Hypothalamus (tissue), 51 donors: ENCODE measurements at places on chromosomes 11 and 22.
A peak's percentile ranks its signal among the peaks of the same experiment; 100 is the strongest.

DNA sequence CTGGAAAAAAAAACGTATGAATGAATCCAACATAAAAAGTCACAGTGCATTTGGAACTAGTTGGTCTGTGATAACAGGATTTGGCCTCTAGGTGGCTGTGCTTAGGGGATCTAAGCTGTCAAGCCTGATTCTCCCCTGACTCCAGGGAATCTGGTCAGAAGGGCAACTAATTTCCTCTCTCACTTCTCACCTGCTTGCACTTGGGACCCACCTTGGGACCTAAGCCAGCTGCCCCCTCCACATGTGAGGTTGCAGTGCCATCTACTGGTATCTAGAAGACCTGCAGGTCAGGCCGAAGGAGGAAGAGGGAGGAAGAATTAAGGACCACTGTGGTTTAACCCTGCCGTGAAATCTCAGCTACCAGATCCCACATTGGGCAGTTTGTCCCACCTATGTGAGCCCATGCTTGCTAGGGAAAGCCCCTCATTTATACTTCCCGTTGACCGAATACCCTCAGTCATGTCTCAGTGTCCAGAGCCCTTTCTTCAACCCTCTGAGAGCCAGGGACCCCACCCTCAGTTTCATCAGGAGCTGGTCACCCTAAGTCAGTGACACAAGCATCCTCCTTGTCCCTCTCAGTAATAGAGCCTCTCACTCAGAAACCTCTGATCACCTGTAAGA is 33.2 kb upstream of the CAVIN3 start:
- DNase-seq, result peak; percentile 6

DNA sequence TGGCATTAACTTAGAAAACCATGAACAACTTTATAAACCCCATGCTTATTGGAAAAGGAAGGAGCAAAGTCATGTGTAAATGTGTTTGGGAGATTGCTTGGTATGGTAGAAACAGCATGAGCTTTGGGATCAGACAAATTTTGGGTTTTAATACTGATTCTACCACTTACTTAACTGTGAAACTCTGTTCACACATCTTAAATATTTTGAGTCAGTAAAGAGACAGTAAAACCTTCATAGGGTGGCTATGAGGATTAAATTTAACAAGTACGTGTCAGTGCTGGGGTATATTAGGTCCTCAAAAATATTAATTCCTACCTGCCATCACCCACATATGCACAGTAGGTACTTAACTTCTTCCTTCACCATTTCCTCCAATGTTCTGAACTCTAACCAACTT is 96.5 kb downstream of the CD44 start:
- no peak for DNase-seq

- DNase-seq, result no peak
Measured at GRCh38 chr22:42320443-42321416, 50.3 kb upstream of the TCF20 start.

DNA sequence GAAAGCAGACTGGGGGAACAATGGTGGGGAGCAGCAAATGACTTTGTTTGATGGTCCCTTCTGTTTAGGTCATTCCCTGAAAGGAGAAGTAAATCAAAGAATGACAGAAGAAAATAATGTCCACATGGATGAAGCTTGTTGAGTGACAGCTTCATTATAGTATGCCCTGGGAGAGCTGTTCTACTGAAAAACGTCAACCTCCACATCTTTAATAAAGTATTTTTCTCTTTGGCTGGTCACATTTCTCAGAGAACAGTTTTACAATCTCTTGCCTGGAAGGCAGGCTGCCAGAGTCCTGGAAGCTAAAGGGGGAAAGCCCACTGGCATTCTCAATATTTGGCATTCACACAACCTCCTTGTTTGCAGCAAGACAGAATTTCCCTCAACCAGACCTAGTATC is 287.9 kb downstream of the SWAP70 start:
- no peak for DNase-seq

GRCh38 chr11:130037058-130037457 is 32.6 kb upstream of the APLP2 start:
- DNase-seq, result no peak
